ENCODE measurements at places on chromosomes 6 and 20. TPM values are rescaled to one million over a fixed set of nuclear protein-coding genes. Genes with fewer than 3 reads are reported as not detected.

GRCh38 chr6:52415917-52416628, 4.1 kb upstream of the EFHC1 start:
- DNase-seq, result no peak

C20orf144 gene
- total RNA-seq, result not detected

- peak; percentile 44 for DNase-seq
These were observed 754.6 kb downstream of the KIF16B start for GRCh38 chr20:15818651-15819071.

DNA sequence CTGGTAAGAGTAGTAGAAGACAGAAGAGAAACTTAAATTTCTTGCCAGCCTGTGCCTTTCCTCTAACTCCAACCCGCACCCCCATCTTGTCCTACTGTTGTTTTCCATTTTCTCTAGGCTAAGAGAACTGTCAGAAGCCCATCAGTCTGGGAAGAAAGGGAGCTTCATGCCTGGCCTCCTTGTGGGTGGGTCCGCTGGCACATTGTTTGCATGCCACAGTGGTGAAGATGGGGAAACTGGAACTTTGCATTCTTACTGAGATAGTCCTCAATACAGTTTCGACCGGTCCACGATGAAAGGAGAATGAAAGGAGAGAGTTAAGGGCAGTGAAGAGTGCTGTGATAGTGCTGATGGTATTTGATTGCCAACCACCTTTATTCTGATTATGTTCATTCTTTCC, 103.1 kb downstream of the TCP11 start:
- no peak for DNase-seq

- no peak for DNase-seq
These were observed 667 bp downstream of the CAP2 start for GRCh38 chr6:17393892-17394631.

ARMC2 gene
- total RNA-seq, result 1.9 TPM

- peak; percentile 57 for DNase-seq
These were observed 5.3 kb upstream of the PRR18 start for GRCh38 chr6:166313255-166314070.

ANGPT4 gene
- not detected for total RNA-seq

DNA sequence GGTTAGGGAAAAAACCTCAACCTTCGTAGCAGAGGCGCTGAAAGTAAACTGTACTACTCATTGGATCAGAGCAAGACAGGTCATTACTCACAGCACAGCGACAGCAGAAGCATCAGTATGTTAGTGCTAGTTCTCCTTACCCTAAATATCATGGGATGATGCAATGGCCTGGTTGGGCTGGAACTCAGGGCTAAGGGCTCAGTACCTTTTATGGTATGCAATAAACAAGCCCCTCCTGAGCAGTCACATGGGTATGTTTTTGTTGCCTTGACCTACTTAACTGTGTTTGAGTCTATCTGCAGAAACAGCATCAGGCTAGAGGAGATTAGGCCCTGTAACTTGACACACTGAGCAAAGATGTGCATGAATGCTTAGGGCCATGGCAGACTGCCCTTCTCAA, 369.4 kb upstream of the IMPG1 start:
- no peak for DNase-seq

DNA sequence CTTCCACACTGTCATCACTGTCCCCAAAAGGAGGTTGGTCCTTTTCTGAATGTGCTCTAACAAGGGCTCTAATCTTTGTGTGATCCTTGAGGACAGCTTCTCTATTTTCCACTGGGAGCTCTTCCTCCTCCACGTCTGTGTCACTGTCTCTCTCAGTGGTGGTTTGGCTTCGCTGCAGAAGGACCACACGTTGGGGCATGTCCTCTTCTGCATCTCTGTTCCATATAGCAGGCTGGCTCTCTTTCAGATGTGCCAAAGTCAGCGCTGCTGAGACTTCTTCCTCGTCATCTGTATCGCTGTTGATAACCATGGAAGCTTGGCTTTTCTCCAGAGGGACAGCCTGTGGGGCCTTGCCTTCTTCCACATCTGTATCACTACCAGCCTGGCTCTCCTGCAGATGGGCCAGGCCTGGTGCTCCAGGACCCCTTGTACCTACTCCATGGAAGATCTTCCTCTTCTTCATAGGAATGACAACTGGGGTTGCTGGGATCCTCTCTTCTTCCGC, 4.6 kb downstream of the MDC1 start:
- no peak for DNase-seq

DNA sequence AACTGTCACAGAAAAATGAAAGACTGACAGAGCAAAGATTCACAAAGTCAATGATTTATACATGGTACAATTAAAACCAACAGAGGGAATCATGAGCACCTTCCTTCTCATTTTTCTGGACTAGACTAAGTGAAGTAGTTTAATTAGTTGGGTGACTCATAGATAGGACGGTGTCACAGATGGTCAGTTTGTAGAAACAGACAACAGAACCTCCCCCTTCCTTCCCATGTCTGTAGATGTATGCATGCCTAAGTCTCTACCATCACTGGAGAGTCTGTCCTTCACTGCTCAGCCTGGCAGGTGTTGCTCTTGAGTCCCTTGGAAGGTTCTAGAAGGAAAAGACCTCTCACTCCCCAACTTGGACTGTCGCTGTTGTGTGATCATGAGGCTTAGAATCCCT, 75.4 kb upstream of the EEF1E1 start:
- DNase-seq, result no peak

GRCh38 chr6:162973980-162974379, 246.2 kb downstream of the PACRG start:
- no peak for DNase-seq

DNA sequence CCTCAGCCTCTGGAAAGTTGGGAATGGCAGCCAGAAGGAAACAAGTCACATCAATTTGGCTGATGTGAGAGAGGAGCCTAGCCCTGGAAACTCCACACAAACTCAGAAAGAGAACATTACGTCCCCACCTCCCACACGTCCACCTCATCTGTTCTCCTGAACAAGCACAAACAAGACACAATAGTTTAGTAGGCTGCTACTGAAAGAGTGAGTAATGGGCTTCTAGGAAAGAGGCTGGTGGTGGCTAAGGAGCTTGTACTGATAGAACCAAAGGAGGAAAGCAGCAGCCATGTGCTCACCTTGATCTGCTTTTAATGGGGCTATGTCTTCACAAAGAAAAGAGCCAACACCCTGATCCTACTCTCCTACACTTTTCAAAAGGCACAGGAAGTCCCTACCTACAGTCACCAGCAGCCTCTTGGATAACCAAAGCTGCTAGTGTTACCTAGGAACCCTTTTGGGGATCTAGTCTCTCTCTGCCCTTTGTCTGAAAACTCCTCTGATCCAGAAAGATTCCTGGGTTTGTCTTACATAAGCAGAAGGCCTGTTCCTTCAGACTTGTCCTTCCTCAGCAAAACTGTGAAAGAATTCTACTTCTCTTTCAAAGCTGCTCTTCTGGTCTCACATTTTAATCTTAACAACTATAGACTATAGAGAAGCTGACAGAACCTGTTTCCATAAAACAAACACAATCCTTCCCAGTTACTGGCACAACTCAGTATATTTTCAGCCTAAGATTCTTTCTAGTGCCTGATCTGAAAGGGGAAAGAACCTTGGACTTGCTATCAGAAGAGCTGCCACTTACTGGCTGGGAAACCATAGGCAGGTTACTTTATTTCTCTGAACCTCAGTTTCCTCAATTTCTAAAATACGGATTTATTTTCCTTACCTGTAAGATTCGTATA, 3.1 kb downstream of the PLAGL2 start:
- no peak for DNase-seq

Measured in right lobe of liver (tissue), 6 donors.